ENCODE measurements at places on chromosomes 16 and 17. TPM values are rescaled to one million over a fixed set of nuclear protein-coding genes. Genes with fewer than 3 reads are reported as not detected.

The WFIKKN1 gene
- 0.63 TPM for total RNA-seq

The ANKRD40CL gene
- not detected for total RNA-seq

The MRC2 gene
- total RNA-seq = 39.3 TPM

The MMP15 gene
- total RNA-seq = 5.5 TPM

The NACA2 gene
- total RNA-seq = not detected

The CDH5 gene
- 98.5 TPM for total RNA-seq

The TP53TG3 gene
- total RNA-seq = not detected

The EPN3 gene
- total RNA-seq = not detected

The HIGD1B gene
- 2.1 TPM for total RNA-seq

The CLEC3A gene
- total RNA-seq = not detected

The CKLF gene
- 68.4 TPM for total RNA-seq

The ADAM11 gene
- 0.19 TPM for total RNA-seq

The TEX19 gene
- not detected for total RNA-seq

The C17orf78 gene
- not detected for total RNA-seq

The ACTG1 gene
- 3,585 TPM for total RNA-seq

The SLC16A6 gene
- total RNA-seq = 0.38 TPM

The CD300A gene
- 19.6 TPM for total RNA-seq

The SMTNL2 gene
- total RNA-seq = 2.8 TPM

The MNT gene
- 22.7 TPM for total RNA-seq

The CLDN9 gene
- 0.24 TPM for total RNA-seq

The CD300LB gene
- 14.1 TPM for total RNA-seq

The CCDC144A gene
- total RNA-seq = 2.8 TPM

The TAOK1 gene
- total RNA-seq = 67.8 TPM

The EFCAB5 gene
- 0.47 TPM for total RNA-seq

The C17orf50 gene
- total RNA-seq = not detected

The KRT36 gene
- total RNA-seq = not detected

The CCT6B gene
- total RNA-seq = 4.6 TPM

The TRIM25 gene
- total RNA-seq = 96.5 TPM

The HLF gene
- total RNA-seq = 15.4 TPM

The DLX3 gene
- total RNA-seq = 0.28 TPM

The TP53TG3C gene
- not detected for total RNA-seq

The USP6 gene
- total RNA-seq = 0.06 TPM

The DOC2A gene
- 1.2 TPM for total RNA-seq

The ACE gene
- total RNA-seq = 5.6 TPM

The HOXB1 gene
- total RNA-seq = not detected

The TSNAXIP1 gene
- 0.60 TPM for total RNA-seq

The DDX28 gene
- total RNA-seq = 6.7 TPM

The CFAP119 gene
- 1.4 TPM for total RNA-seq

The SLC5A11 gene
- total RNA-seq = 0.32 TPM

The PLLP gene
- total RNA-seq = 11.2 TPM

The STXBP4 gene
- 11.2 TPM for total RNA-seq

The CD300E gene
- total RNA-seq = 2.6 TPM

The CALB2 gene
- 148 TPM for total RNA-seq

The KCNG4 gene
- total RNA-seq = not detected

The ZCCHC14 gene
- total RNA-seq = 11.4 TPM

The ADGRG3 gene
- 2.3 TPM for total RNA-seq

The GDE1 gene
- total RNA-seq = 56.3 TPM

The SCIMP gene
- total RNA-seq = 5.8 TPM

The CD300LF gene
- total RNA-seq = 2.2 TPM

The HS3ST6 gene
- total RNA-seq = not detected

The CCL13 gene
- 15.3 TPM for total RNA-seq

The LITAFD gene
- not detected for total RNA-seq

The CMTM1 gene
- total RNA-seq = 1.1 TPM

The ZPBP2 gene
- not detected for total RNA-seq

The ARL5C gene
- not detected for total RNA-seq

The TOM1L1 gene
- 20.4 TPM for total RNA-seq
